ENCODE measurements at places on chromosomes 16 and 17.

GRCh38 chr17:20200865-20201458 lies 191.8 kb downstream of the SPECC1 start:
- DNase-seq: no peak

DNA sequence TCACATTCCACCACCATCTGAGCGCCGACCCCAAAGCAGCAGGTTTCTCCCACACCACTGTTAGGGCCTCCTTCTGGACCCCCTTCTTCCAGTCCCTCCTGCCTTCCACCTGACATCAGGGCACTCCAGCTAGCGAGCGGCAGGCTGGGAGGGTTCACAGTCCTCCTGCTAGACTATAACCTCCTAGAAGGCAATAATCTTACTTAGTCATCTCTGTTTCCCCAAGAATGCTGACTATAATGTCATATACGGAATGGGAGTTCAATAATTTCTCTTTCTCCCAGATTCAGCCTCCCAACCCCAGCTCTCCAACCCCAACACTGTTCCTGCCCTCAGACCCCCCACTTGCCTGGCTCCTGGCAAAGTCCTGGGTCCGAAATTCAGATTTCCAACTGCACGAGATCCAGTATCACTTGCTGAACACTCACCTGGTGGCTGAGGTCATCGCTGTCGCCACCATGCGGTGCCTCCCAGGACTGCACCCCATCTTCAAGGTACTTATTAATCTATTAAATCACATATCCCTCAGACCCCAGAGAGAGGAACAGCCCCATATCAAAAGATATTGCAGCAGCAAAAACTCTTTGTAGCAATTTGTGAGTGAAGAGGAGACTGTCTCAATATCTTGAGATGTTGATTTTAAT lies 5.6 kb downstream of the ALOX12 start:
- no peak for DNase-seq

DNA sequence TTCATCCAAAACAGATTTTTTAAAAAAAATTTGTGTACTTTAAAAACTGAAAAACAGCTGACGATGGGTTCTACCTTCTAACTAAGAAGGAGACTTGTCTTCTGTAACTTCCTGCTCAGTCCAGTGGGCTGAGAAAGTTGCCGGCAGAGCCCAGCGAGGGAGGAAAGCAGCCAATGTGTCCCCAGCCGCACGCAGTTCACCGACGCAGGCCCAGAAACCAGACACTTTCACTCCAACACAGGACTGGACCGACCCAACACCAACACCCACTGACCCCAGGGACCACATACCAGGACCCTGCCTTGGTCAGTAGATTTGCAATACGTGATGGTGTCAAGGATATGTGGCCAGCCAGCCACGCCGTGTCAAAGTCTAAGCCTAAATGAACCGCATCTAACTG lies 25.6 kb downstream of the TRAP1 start:
- no peak for DNase-seq

DNA sequence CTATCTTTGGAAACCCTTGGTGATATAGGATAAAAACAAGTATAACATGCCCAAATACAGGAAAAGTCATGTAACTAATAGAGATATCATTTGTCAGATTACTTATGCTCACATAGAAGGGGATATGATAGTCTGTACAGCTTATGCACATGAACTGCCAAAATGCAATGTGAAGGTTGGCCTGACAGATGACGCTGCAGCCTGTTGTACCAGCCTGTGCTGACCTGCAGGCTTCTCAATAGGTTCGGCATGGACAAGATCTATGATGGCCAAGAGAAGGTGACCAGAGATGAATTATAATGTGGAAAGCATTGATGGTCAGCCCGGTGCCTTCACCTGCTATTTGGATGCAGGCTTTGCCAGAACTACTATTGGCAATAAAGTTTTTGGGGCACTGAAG lies 12.7 kb downstream of the WFIKKN2 start:
- no peak for DNase-seq

DNA sequence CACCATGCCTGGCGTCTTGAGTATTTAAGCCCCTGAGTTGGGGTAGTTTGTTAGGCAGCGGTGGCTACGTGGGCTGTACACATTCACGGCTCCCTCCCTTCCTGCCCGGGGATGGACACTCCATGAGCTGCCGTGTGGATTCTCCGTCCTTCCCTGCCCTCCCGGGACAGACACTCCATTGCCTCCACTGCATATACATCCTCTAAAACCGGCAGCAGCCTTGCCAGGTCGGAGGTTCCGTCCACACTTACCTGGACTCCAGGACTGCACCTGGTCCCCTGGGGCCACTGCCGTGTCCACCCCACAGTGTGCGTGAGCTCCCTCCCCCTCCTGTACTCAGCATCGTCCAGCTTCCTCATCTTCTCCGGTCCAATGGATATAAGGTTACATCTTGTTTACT lies 3.5 kb upstream of the SPATA2L start:
- DNase-seq: no peak

DNA sequence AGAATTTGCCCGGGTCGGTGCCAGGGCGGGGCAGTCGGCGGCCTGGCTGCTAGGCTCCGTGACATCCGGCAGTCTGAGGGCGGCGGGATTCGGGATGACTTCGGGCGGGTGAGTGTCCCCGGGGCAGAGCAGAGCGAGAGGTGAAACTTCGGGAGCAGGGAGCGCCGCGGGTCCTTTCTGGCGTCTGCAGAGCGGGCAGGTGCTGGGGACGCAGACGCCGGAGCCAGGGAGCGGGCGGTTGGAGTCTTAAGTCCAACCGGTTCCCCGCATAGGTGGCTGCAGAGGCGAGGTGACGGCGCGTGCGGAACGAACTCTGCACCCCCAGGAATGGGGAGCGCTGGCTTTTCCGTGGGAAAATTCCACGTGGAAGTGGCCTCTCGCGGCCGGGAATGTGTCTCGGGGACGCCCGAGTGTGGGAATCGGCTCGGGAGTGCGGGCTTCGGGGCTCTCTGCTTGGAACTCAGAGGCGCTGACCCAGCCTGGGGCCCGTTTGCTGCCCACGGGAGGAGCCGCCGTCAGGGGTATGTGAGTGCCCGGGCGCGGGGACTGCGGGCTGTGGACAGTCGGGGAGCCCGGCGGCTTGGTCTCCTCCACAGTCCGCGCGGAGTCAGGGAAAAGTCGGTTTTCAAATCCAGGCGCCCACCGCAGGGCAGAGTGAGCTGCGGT lies at the start of gene B4GALNT2:
Gene B4GALNT2, plus strand, starts transcription at position 71 of the 666 bp plus-strand sequence. Its CDS starts 24 bp downstream, at position 95.
- no peak for DNase-seq

DNA sequence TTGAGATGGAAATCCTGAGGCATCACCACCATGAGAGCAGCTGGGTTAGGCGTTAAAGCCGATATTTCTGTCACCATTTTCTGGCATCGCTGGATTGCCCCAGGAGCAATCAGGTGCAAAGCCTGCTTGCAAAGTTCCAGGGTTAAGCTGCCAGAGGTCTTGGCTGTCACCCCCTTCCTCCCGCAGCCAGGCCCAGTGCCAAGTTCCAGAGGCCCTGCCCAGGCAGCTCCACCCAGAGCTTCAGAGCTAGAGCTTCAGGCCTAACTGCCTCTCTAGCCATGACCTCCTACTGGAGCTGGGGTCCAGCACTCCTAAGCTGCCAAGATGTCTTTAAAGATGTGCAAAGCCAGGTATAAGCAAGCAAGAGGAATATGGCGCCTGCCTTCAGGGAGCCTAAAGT lies 8.8 kb upstream of the TMEM238L start:
- DNase-seq: no peak

- DNase-seq: peak; percentile 10
Measured at GRCh38 chr17:40331743-40332641, 23.0 kb downstream of the RARA start.

- no peak for DNase-seq
Measured at GRCh38 chr17:82703036-82703745, 4.7 kb upstream of the RAB40B start.

DNA sequence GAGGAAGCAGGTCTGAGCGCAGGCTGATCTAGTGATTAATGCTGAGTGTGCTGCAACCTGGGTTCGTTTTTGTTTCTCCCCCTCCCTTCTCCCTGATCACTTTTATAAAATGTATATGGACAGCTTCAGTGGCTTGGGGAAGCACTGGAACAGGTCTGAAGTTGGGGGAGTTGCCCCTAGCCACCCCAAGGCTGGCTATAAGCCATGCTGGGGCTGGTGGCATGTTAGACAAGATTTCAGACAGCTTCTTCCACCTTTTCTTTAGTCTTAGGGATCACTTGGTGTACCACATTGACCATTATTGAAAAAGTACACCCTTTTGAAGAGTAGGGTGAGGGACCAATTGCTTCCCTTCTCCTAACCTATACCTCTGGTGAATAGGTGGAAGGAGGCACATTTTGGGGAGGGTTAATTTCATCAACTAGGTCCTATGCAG lies 3.8 kb upstream of the VAC14 start:
- no peak for DNase-seq

DNA sequence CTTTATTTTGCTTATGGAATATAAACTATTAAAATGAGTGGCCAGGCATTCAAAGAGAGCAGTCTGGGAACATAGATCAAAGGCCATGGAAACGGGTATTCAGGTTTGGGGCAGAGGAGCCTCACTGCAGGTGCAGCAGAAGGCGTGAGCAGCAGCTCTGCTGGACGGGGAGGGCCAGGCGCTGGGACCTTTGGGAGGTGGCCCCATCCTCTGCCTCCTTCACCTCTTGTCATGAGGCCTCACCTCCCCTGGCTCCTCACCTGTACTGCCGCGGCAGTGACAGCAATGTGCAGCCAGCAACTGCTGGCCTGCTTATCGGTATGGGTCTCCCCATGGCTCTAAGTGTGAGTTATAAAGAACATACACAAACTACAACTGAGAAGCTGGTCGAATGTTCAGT lies 109.4 kb downstream of the CDK5R1 start:
- no peak for DNase-seq

DNA sequence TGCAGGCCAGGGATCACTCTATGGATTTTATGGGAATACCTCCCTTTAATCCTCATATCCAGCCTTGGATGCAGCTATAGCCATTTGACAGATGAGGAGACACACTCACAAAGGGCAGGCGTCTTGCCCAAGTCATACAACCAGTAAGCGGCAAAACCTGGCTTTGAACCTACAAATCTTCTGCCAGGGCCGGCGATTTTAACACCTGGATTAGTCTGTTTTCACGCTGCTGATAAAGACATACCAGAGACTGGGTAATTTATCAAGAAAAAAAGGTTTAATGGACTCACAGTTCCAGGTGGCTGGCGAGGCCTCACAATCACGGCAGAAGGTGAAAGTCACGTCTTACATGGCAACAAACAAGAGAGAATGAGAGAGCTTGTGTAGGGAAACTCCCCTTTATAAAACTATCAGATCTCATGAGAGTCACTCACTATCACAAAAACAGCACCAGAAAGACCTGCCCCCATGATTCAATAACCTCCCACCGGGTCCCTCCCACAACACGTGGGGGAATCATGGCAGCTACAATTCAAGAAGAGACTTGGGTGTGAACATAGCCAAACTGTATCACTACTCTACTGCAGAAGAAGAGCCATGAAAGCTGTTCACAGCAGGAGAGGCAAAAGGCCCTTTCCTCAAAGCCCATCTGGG lies 67.5 kb downstream of the XYLT1 start:
- no peak for DNase-seq

GRCh38 chr16:68744744-68745280 lies 7.7 kb downstream of the CDH1 start:
- DNase-seq: no peak

GRCh38 chr17:37752482-37752881 lies 7.6 kb upstream of the HNF1B start:
- no peak for DNase-seq

GRCh38 chr16:31090540-31090939 lies 1.8 kb upstream of the PRSS53 start:
- no peak for DNase-seq

DNA sequence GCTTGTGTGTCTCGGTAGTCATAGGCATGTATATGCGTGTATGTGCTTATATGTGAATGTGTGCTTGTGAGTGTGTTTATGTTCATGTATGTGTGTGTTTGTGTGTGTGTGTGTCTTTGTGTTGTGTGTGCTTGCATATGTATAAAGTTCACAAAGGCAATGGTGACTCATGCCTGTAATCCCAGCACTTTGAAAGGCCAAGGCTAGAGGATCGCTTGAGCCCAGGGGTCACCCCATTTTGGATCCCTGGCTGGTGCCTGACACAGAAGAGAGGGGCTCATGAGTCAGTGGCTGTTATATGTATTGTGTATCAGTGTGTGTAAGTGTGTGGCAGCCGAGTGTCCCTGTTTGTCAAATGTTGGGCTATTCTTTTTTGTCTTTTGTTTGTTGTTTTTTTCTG lies 69.3 kb downstream of the ABCC1 start:
- DNase-seq: no peak

DNA sequence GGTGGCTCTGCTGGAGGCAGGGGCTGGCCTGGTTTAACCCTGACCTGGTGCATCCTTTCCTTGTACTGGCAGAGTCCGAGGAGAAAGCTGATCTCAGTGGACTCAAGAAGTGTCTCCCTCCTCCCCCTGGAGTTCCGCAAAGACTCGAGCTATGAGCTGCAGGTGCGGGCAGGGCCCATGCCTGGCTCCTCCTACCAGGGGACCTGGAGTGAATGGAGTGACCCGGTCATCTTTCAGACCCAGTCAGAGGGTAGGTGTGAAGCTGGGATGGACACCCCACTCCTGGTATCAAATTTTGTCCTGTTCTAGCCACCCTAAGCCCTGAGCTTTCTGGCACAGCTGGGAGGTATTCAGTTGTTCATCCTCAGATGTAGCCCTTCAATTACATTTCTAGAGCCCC lies 42.5 kb downstream of the IL21R start:
- DNase-seq: no peak

- no peak for DNase-seq
Measured at GRCh38 chr17:76023900-76024237, 3.2 kb downstream of the EVPL start.

DNA sequence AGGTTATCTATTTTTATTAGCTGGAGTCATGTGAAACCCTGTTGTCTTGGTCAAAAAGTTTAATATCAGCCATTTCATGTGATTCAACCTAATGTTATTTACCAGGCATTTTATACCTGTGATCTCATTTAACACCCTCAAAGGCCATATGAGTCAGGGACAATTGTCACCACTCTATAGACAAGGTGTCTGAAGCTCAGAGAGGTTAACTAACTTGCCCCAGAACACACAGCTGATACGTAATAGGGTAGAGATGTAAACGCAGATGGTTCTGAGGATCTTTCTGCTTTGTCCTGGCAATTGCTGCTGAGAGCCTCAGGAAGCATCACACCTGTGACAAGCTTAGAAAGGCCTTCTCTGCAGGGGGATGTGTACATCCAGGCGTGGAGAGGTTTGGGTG lies 4.9 kb downstream of the CD300A start:
- no peak for DNase-seq

GRCh38 chr17:16989230-16989952 lies 17.5 kb upstream of the TNFRSF13B start:
- DNase-seq: no peak

GRCh38 chr16:21120976-21121520 lies 29.6 kb downstream of the DNAH3 start:
- no peak for DNase-seq

GRCh38 chr17:76843703-76844484 lies 24.3 kb upstream of the MGAT5B start:
- DNase-seq: no peak

DNA sequence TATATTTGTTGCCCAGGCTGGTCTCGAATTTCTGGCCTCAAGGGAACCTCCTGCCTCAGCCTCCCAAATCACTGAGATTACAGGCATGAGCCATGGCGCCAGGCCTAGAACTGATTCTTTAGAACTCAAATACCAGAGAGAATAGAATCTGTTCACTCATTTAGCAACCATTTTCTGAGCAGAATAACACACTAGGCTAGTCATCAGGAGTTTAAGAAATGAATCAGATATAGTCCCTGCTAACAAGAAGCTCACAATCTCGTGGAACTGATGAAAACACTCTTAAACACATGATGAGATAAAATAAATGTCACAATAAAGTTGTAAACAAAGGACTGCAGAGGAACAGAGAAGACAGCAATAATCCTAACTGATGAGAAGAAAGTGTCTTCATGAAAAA lies 55.8 kb upstream of the ADCY9 start:
- DNase-seq: no peak
